ENCODE measurements at places on chromosomes 1 and 21.
A peak's percentile ranks its signal among the peaks of the same experiment; 100 is the strongest.

DNA sequence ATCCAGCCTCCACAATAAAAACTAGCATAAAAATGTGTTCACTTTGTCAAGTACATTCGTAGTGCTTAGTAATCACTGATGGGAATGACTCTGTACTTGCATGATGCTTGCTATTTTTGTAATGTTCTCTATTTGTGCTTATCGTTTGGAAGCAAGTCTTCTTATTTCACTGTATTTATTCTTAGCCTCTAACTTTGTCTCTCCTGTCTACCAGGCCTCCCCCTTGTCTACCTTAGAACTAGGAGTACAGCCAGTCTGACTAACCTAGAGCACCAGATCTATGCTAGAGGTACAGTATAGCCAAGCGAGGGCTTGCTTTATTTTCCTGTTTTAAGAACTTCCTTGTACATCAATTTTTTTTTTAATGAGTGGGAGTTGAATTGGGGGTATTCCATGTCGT, 108.2 kb downstream of the VPS13D start:
- no peaks in the 10 kb centered on the region for H3K4me1 ChIP-seq
- peaks cover 4% of the 10 kb centered on the region for H3K36me3 ChIP-seq
- no peaks in the 10 kb centered on the region for H3K27me3 ChIP-seq
- no peak overlapping the region for H3K27ac ChIP-seq
- no peak for DNase-seq

GRCh38 chr1:3402258-3403010, 52.0 kb upstream of the ARHGEF16 start:
- H3K4me3 ChIP-seq: no peak overlapping the region
- H3K27me3 ChIP-seq: no peaks in the 10 kb centered on the region
- no peak overlapping the region for H3K27ac ChIP-seq
- DNase-seq: no peak
- H3K36me3 ChIP-seq: no peaks in the 10 kb centered on the region
- no peaks in the 10 kb centered on the region for H3K4me1 ChIP-seq

GRCh38 chr1:3004285-3005205, 16.7 kb upstream of the ACTRT2 start:
- DNase-seq: no peak
- no peaks in the 10 kb centered on the region for H3K4me1 ChIP-seq
- no peaks in the 10 kb centered on the region for H3K27me3 ChIP-seq
- no peak overlapping the region for H3K4me3 ChIP-seq
- H3K27ac ChIP-seq: no peak overlapping the region

- no peaks in the 10 kb centered on the region for H3K36me3 ChIP-seq
- no peak for DNase-seq
- H3K4me1 ChIP-seq: no peaks in the 10 kb centered on the region
- H3K27me3 ChIP-seq: no peaks in the 10 kb centered on the region
Observed at GRCh38 chr1:109131800-109132199, 17.9 kb downstream of the ELAPOR1 start.

GRCh38 chr1:21937372-21938121, 437 bp upstream of the HSPG2 start:
- peak overlapping the region; percentile 31 for H3K4me3 ChIP-seq
- no peaks in the 10 kb centered on the region for H3K27me3 ChIP-seq
- no peak overlapping the region for H3K27ac ChIP-seq
- peaks cover 16% of the 10 kb centered on the region for H3K4me1 ChIP-seq

- H3K4me1 ChIP-seq: no peaks in the 10 kb centered on the region
- DNase-seq: no peak
- no peaks in the 10 kb centered on the region for H3K36me3 ChIP-seq
- no peak overlapping the region for H3K27ac ChIP-seq
Observed at GRCh38 chr21:42942244-42942643, 16.8 kb upstream of the ERVH48-1 start.

DNA sequence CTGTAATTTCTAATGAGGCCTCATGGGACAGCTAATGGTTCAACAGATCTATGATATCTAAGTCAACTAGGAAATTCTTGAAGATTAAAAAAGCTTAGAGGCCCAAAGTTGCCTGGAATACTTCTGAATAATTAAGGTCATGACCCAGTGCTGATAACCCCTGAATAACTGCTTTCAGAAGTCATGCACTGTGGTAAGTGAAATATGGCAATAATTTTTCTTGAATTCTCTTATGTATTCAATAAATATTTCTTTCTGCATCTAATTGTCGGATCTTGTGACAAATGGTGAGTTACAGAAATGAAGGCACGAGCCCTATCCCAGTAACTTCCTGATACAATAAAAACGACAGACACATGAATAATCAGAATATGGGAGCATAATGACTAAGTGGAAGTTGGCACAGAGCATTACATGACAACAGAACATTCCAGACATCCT, 219.3 kb upstream of the GREM2 start:
- no peaks in the 10 kb centered on the region for H3K27me3 ChIP-seq
- H3K27ac ChIP-seq: no peak overlapping the region
- no peaks in the 10 kb centered on the region for H3K4me1 ChIP-seq
- H3K36me3 ChIP-seq: no peaks in the 10 kb centered on the region
- DNase-seq: no peak

- H3K4me3 ChIP-seq: no peak overlapping the region
- no peak for DNase-seq
- no peak overlapping the region for H3K27ac ChIP-seq
- H3K4me1 ChIP-seq: no peaks in the 10 kb centered on the region
- no peaks in the 10 kb centered on the region for H3K36me3 ChIP-seq
Observed at GRCh38 chr1:22222723-22223122, 79.8 kb upstream of the WNT4 start.

DNA sequence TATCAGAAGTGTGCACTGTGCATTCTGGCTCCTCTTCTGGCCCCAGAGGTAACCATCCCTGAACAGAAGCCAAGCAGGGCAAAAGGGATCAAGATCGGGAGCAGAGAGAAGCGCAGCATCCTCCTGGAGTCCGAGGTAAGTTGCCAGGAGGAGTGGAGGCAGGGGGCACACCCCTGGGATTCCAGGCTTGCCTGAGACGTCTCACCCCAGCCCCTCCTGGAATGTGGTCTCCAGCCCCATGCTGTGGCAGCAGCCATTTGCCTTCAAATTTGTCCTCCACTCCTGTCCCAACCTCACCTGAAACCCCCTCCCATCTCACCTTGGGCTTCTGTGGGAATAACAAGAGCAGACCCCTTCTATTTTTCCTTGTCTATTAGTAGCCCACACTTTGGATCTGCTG, 10.1 kb downstream of the LRRC71 start:
- no peak for DNase-seq
- peaks cover 21% of the 10 kb centered on the region for H3K27me3 ChIP-seq
- no peaks in the 10 kb centered on the region for H3K4me1 ChIP-seq
- H3K27ac ChIP-seq: no peak overlapping the region

- no peak overlapping the region for H3K4me3 ChIP-seq
- no peak for DNase-seq
- no peaks in the 10 kb centered on the region for H3K27me3 ChIP-seq
- H3K27ac ChIP-seq: no peak overlapping the region
Observed at GRCh38 chr1:104121271-104121670, 371.6 kb downstream of the AMY1C start.

GRCh38 chr1:195053478-195053877, 1554.8 kb downstream of the KCNT2 start:
- H3K4me1 ChIP-seq: no peaks in the 10 kb centered on the region
- no peaks in the 10 kb centered on the region for H3K27me3 ChIP-seq
- no peak overlapping the region for H3K4me3 ChIP-seq
- no peak overlapping the region for H3K27ac ChIP-seq
